Chondrocyte (in vitro differentiated cells): ENCODE measurements at places on chromosomes 7 and 10. TPM values are rescaled to one million over a fixed set of nuclear protein-coding genes. Genes with fewer than 3 reads are reported as not detected.

GRCh38 chr10:8365935-8366911 is 311.7 kb downstream of the GATA3 start:
- no peak overlapping the region for H3K4me3 ChIP-seq
- no peak overlapping the region for H3K27ac ChIP-seq
- no peak for DNase-seq
- H3K4me1 ChIP-seq = no peaks in the 10 kb centered on the region

DNA sequence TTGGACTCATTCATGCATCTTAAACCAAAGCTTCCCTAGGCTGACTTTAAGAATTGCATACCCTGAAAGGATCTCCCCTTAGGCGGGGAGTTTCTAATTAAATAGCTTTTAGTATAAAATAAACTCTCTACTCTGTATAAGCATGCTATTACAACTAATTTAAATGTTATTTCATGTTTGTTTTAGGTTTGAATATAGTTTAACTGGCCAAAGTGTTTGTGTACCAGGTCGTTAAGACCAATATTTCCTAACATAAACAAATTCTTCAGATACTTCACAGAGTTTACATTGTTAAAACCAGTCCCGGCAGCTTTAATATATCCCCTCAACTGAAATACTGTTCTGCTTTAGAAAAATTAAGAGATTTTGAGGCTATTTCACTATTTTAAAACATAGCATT is 2.3 kb downstream of the GLI3 start:
- no peak overlapping the region for H3K27ac ChIP-seq
- no peak overlapping the region for H3K4me3 ChIP-seq
- peaks cover 57% of the 10 kb centered on the region for H3K4me1 ChIP-seq

GRCh38 chr7:20030915-20031362 is 186.2 kb downstream of the MACC1 start:
- no peaks in the 10 kb centered on the region for H3K4me1 ChIP-seq
- no peaks in the 10 kb centered on the region for H3K36me3 ChIP-seq
- no peak overlapping the region for H3K27ac ChIP-seq
- peaks cover 13% of the 10 kb centered on the region for H3K27me3 ChIP-seq

- no peak for DNase-seq
- H3K27ac ChIP-seq = peak overlapping the region; percentile 63
- no peaks in the 10 kb centered on the region for H3K27me3 ChIP-seq
These were observed 43.3 kb upstream of the CYTH3 start for GRCh38 chr7:6315746-6316145.

GRCh38 chr10:72323771-72324191 is 30.9 kb downstream of the DNAJB12 start:
- H3K4me1 ChIP-seq = peaks cover 81% of the 10 kb centered on the region
- H3K27ac ChIP-seq = peak overlapping the region; percentile 81
- H3K27me3 ChIP-seq = no peaks in the 10 kb centered on the region

- no peak for DNase-seq
- no peak overlapping the region for H3K4me3 ChIP-seq
- H3K36me3 ChIP-seq = no peaks in the 10 kb centered on the region
- no peaks in the 10 kb centered on the region for H3K27me3 ChIP-seq
- peaks cover 43% of the 10 kb centered on the region for H3K4me1 ChIP-seq
- H3K27ac ChIP-seq = peak overlapping the region; percentile 88
These were observed 51.5 kb downstream of the CCDC71L start for GRCh38 chr7:106609416-106609815.

- H3K4me3 ChIP-seq = peak overlapping the region; percentile 30
- DNase-seq = no peak
- peaks cover 13% of the 10 kb centered on the region for H3K27me3 ChIP-seq
- peaks cover 12% of the 10 kb centered on the region for H3K4me1 ChIP-seq
These were observed 134.3 kb upstream of the PDE1C start for GRCh38 chr7:32204361-32205018.

DNA sequence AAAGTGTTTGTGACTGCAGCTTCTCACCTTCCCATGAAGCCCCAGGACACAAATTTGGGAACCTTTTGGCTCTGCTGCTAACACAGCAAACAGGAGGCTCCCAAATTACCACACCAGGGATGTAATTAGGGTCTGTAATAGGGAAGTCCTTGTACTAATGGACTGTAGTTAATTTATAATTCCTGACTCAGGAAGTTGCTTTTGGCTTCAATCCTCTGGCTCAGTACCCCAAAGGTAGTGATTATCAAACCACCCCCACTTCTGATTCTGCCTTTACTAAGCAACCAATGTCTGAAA is 3.8 kb upstream of the MALSU1 start:
- H3K27me3 ChIP-seq = no peaks in the 10 kb centered on the region
- H3K36me3 ChIP-seq = no peaks in the 10 kb centered on the region

GRCh38 chr10:114499116-114499515 is 94.8 kb upstream of the AFAP1L2 start:
- H3K27ac ChIP-seq = no peak overlapping the region
- peaks cover 18% of the 10 kb centered on the region for H3K4me1 ChIP-seq
- no peak overlapping the region for H3K4me3 ChIP-seq

- H3K4me1 ChIP-seq = no peaks in the 10 kb centered on the region
- peaks cover 5% of the 10 kb centered on the region for H3K27me3 ChIP-seq
- H3K36me3 ChIP-seq = no peaks in the 10 kb centered on the region
- no peak overlapping the region for H3K4me3 ChIP-seq
- H3K27ac ChIP-seq = no peak overlapping the region
These were observed 177.3 kb upstream of the MBL2 start for GRCh38 chr10:52949899-52950298.

DNA sequence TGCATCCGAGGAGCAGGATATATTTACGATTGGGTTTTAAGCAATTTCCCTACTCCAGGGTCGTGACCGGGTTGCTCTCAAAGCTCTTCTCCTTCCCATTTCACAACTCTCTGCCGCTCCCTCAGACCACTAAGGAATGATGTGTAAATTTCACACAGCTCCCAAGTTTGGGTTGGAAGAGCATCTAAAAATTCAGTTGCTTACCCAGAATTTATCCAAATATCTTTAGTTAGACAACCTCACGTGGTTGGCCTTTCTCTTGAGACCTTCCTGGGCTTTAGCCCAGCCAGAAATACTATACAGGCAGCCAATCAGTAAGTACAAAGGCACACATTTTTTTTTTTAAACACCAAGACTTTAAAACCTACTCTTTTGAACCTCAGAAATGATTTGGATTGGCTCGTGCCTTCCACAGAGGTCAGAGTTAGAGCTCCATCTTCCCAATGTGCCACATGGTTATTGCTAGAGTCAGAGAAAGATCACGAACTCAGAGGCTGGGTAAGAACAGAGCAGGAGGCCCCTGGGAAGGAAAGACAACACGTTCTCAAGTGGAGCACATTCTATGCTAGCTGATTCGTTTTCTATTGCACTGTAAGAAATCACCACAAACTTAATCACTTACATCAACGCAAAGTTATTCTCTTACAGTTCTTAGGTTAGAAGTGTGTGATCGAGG is 335.4 kb upstream of the MGMT start:
- H3K27me3 ChIP-seq = peaks cover 13% of the 10 kb centered on the region
- no peak overlapping the region for H3K27ac ChIP-seq
- H3K4me3 ChIP-seq = no peak overlapping the region
- DNase-seq = no peak
- H3K36me3 ChIP-seq = no peaks in the 10 kb centered on the region

DNA sequence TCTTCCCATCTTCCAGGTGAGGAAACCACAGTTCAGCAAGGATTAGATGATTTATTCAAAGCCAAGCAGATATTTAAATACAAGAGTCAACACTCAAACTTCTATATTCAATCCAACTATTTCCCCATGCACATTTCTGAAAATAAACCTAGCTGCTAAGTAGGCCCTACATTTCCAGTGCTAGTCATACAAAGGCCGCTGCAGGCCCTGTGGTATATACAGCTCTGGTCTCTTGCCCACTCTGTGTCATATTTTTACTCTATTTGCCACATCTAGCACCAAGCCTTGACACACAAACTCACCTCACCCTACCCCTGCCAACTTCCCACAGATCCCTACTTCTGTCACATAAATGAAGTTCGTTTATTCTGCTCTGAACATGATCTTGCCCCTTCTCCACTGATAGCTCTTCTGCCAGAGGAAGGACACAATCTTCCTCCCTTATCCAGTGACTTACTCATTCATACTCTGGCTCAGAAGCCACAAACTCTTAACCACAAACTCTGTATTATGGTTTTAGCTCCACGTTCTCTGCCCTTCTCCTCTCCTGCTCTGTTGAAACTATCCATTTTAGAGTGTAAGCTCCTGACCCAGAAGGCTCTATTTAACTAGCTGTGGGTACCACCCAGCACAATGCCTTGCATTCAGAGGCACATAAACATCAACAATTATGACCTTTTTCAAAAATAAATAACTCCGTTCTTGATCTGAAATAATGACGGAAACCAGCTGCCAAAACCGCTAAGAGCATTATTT is 180.7 kb downstream of the CPEB3 start:
- H3K4me3 ChIP-seq = no peak overlapping the region
- peaks cover 1% of the 10 kb centered on the region for H3K36me3 ChIP-seq
- DNase-seq = no peak
- H3K27me3 ChIP-seq = no peaks in the 10 kb centered on the region
- peaks cover 4% of the 10 kb centered on the region for H3K4me1 ChIP-seq
- no peak overlapping the region for H3K27ac ChIP-seq

GRCh38 chr7:144575456-144575855 is 172.0 kb upstream of the NOBOX start:
- H3K36me3 ChIP-seq = no peaks in the 10 kb centered on the region
- no peak overlapping the region for H3K27ac ChIP-seq
- peaks cover 3% of the 10 kb centered on the region for H3K27me3 ChIP-seq
- no peak overlapping the region for H3K4me3 ChIP-seq
- DNase-seq = no peak

DNA sequence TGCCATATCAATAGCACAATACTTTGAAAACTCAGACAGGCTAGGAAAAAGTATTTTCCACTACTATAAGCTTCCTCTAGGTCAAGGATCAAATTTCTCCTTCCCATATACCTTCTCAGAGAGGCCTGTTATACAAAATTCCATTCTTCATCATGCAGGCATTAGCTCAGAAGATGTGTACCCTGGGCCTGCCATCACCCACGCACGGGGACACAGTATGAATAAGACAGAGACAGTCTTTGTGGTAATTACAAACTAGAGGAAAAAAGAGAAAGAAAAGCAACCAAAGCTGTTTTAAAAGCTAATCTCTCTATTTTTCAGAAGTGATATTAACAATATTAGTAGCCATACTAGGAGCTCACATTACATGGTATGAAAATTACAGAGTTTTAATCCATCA is 236.8 kb upstream of the AOAH start:
- H3K27ac ChIP-seq = no peak overlapping the region
- peaks cover 16% of the 10 kb centered on the region for H3K4me1 ChIP-seq
- no peak for DNase-seq
- no peak overlapping the region for H3K4me3 ChIP-seq
- peaks cover 1% of the 10 kb centered on the region for H3K27me3 ChIP-seq

DNA sequence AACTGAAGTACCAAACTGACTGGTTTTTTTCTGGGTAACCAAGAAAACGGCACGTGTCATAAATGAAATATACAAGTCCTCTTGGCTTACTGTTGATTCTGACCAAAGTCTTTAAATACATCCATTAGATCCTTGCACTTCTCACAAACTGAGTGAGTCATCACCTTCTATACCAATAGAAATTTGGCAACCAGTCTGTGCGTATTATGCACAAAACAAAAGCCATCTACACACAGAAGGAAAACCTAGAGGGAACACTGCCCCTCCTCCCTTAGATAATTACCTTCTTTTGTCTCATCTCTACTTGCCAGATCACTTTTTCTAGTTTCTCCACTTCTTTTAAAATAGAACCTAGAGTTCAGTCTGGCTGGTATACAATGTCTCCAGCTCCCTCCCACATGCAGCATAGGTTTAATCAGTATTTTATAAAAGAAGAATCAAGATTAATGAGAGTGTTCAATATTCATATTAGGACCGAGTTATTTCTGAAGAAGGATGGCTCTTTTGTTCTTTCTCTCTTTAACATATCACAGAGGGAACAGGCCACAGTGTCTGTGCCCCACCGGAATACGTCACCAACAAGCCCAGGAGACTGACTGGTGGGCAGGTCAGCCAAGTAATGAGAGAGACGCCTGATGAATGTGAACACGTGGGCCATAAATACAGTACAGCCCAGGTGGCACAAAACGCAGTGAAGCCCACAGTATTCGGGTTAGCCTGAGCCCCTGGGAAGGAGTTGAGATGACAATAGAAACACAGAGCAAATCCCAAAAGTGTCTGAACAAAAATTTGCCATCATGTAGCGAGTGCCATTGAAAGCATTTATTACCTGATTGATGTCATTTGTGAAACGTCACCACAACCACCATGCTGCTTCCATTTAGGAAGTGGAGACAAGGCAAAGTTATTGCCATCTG is 91.3 kb downstream of the KIAA1549 start:
- no peaks in the 10 kb centered on the region for H3K27me3 ChIP-seq
- peaks cover 2% of the 10 kb centered on the region for H3K36me3 ChIP-seq
- peaks cover 38% of the 10 kb centered on the region for H3K4me1 ChIP-seq
- no peak overlapping the region for H3K4me3 ChIP-seq
- no peak overlapping the region for H3K27ac ChIP-seq

GRCh38 chr10:5904227-5904626 is 14.2 kb downstream of the FBH1 start:
- DNase-seq = no peak
- no peaks in the 10 kb centered on the region for H3K27me3 ChIP-seq
- no peak overlapping the region for H3K27ac ChIP-seq
- H3K4me3 ChIP-seq = no peak overlapping the region
- H3K36me3 ChIP-seq = peaks cover 13% of the 10 kb centered on the region
- H3K4me1 ChIP-seq = peaks cover 2% of the 10 kb centered on the region

DNA sequence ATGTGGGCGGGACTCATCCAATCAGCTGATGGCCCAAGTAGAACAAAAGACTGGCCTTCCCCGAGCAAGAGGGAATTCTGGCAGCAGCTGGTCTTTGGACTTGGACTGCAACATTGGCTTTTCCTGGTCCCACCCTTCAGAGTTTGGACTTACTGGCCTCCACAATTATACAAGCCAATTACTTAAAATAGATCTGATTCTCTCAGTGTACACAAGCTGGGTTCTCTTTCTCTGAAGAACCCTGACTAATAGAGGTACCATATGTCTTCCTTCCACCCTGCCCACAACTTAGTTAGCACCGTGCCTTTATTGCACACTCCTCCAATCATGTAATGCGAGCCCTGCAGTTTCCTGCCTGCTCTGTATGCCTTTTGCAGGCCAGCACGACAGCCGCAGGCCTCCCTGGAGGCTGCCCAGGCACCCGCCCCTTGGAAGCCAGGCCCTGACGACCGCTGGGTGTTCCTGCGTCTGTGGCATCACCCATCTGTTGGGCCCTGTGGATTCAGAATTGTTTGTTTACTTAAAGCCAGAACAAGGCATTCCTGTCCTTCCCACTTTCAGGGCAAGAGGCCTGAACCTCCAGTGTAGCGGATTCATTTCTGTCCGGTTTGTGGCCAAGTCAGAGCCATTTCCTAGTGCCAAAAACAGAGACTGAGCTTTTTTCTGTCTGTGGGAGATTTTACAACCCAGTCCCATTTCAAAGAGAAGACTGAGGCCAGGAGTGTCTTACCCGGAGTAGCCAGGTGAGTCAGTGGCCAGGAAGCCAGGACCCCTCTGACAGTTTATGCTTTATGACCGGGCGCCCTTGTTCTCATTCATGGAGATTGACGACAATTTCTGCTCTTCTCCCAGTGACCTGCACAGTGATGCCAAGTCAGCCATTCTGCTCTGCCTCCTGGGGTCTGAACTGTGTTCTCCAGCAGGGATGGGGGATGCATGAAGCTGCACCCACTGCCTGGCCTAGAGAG is 968 bp upstream of the INMT start:
- H3K27me3 ChIP-seq = no peaks in the 10 kb centered on the region
- H3K27ac ChIP-seq = peak overlapping the region; percentile 78
- peaks cover 61% of the 10 kb centered on the region for H3K4me1 ChIP-seq
- H3K36me3 ChIP-seq = peaks cover 7% of the 10 kb centered on the region

GRCh38 chr7:74121401-74122249 is 38.0 kb downstream of the LIMK1 start:
- H3K4me3 ChIP-seq = no peak overlapping the region
- peak overlapping the region; percentile 54 for H3K27ac ChIP-seq

The AHCYL2 gene
- 11.0 to 15.4 TPM (median 14.9 TPM) in 3 replicates for total RNA-seq

The MMP21 gene
- total RNA-seq = not detected in 3 replicates

The SVOPL gene
- not detected in 3 replicates for total RNA-seq

The NEURL1 gene
- 0.05 TPM in 1 of 3 replicates, not detected in the others for total RNA-seq

The SAP25 gene
- 0.70 to 1.1 TPM in 2 of 3 replicates, not detected in the other for total RNA-seq

The INPP5F gene
- 55.7 to 83.1 TPM (median 56.4 TPM) in 3 replicates for total RNA-seq
